Left renal pelvis (tissue), 4 donors: ENCODE measurements at places on chromosomes 16 and 17.

GRCh38 chr17:72967277-72967970 lies 125.1 kb downstream of the SLC39A11 start:
- no peak for DNase-seq

- no peak for DNase-seq
Measured at GRCh38 chr16:73013974-73014373, 34.0 kb downstream of the ZFHX3 start.

- DNase-seq: no peak
Measured at GRCh38 chr17:68248199-68248825, 469 bp downstream of the AMZ2 start.

GRCh38 chr16:88977018-88977811 lies at the start of gene CBFA2T3:
CBFA2T3 (minus strand) TSS chr16:88977207; CDS start chr16:88976807, 400 bp downstream.
- DNase-seq: no peak

DNA sequence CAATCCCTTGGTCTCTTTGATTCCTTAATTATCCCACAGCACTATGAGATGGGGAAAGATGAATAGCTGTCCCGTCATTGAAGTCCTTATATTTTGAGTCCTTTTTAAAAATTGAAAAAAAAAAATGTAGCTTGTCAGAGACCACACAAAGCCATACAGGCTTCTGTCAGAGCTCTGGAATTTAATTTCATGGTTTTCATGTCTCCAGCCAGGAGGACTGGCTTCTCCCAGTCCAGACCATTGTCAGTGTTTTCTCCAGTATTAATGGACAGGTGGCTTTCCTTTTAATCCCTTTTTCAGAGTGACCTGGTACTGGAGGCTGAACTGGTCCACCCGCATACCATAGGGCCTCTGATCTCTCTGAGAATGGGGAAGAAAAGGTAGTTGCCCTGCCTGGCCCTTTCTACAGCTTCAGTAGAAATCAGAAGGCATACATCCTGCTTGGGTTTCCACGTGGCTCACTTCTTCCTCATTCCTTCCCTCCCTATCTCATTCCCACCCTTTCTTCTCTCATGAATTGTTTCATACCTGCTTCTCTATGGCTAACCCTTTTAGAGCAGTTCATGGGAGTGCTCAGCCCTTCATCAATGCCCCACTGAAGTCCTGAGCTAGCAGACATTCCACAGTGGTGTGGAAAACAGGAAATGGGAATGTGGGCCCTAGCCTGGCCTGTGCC lies 29.1 kb downstream of the TRIM16 start:
- DNase-seq: no peak

DNA sequence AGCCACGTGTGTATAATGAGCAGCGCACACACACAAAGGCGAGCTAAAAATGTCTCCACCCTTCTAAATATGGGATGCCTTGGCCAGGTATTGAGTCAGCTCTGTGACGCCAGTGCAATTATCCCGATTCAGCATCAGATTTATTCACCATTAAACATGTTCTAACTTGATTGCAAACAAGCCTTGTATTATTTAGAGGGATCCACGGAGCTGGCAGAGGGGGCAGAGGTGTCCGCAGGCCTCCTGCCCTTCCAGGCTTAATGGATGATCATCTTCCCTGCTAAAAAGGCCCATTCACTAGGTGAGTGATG lies 591.7 kb downstream of the MAF start:
- DNase-seq: no peak

DNA sequence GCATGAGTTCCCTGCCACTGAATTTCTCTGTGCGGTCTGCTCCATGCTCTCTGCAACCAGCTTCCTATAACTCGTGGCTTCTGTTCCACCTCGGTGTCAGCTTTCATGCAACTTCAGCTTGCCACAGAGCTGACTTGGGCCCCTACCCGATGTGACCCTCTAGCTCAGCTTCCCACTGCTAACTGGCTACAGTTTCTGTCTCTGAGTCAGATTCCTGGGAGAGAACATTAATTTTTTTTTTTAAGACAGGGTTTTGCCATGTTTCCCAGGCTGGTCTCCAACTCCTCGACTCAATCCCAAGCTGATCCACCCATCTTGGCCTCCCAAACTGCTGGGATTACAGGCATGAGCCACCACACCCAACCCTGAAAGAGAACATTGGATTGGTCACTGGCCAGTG lies 35.5 kb upstream of the PSMD7 start:
- DNase-seq: no peak

- no peak for DNase-seq
Measured at GRCh38 chr16:50102051-50102746, 36.4 kb downstream of the HEATR3 start.
